ENCODE measurements at places on chromosomes 6 and 20.

DNA sequence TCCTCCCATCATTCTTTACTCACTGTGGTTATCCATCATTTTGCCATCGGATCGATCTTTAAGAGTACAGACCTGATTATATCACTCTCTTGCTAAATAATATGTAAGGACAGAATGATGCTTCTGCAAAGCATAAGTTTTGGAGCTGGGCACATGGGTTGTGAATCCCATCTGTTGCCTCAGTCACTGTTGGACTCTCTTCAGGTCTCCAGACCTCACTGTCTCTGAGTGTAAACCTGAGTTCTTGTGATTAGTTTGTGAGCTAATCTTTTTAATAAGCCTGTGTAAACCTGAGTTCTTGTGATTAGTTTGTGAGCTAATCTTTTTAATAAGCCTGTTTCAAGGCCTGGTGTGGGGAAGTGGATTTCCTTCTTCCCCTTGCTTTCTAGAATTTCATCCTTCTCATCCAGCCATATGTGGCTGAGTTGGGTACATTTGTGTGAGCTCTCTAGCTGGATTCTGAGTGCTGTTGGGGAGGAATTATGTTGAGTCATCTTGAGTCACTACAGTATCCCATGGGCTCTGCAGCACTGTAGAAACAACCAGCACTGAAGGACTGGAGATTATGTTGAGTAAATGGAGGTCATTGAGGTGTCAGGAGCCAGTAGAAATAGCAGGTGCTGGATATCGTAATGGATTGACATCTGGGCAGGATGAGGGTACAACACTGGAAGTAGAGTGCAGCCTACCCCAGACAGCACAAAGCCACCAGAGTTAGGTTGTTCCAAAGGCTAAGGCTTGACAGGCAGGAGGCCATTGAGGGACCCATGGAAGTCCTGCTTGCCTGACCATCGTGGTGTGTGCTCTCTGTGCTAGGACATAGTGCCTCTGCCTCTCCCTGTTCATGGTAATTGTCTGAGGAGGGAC lies 52.4 kb downstream of the SCAND1 start:
- no peak for DNase-seq

- no peak for DNase-seq
Observed at GRCh38 chr6:3509336-3509735, 52.5 kb upstream of the SLC22A23 start.

- DNase-seq = no peak
Observed at GRCh38 chr20:53104884-53105283, 132.7 kb downstream of the TSHZ2 start.

DNA sequence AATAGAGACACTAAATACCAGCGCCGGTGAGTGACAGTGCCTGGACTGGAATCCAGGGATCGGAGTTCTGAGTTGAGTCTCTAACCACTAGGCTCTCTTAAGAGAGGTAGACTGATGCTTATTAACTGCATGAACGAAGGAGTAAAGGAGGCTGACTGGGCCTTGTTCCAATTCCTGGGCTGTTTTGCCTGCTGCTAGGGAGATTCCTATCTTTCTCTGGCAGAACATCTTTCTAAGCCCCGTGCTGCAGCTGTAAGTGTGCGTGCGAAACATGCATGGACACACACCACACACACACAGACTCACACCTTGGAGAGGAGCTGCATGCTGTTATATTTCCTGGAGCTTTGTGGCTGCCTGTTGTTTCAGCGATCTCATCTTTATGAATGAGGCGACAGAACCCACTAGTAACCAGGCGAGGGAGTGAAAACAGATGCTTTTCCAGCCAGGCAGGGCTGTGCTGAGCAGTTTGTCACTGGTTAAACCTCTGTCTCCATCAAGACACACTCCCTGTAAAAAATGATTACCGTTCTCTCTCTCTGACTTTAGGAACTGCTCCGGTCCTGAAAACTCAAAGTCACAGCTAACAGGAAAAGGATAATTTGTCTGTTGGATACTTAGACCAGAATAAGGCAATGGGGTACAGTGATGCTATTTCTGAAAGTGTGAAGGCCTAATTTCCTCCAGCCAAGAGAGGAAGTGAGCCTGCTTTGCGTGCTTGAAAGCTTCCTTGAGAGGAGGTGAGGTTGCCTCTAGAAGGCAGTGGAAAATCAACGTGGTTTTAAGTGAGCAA lies 157.4 kb upstream of the ZNF217 start:
- no peak for DNase-seq

GRCh38 chr6:168865-169455 lies 123.3 kb upstream of the DUSP22 start:
- DNase-seq = no peak

- no peak for DNase-seq
Observed at GRCh38 chr20:18258126-18258860, 30.0 kb upstream of the ZNF133 start.

Measured in NCI-H1417 treated with DMSO at 0.1 percent for 48 hours (cell line).